A549 treated with GW870086 at 1 μM for 4 hours (cell line): ENCODE measurements at places on chromosomes 1 and 21. TPM values are rescaled to one million over a fixed set of nuclear protein-coding genes. Genes with fewer than 3 reads are reported as not detected.

The SPOCD1 gene
- total RNA-seq = 3.7 to 6.4 TPM (median 4.4 TPM) in 5 replicates

The TTC34 gene
- total RNA-seq = 0.02 to 0.05 TPM (median 0.03 TPM) in 5 replicates

The NCAM2 gene
- total RNA-seq = not detected in 5 replicates

The PIK3C2B gene
- total RNA-seq = 6.5 to 8.3 TPM (median 7.2 TPM) in 5 replicates

The VWA5B1 gene
- total RNA-seq = not detected in 5 replicates

The NIBAN1 gene
- total RNA-seq = 0.80 to 1.2 TPM (median 0.88 TPM) in 5 replicates

The NBPF4 gene
- 0.05 to 0.14 TPM (median 0.14 TPM) in 3 of 5 replicates, not detected in the others for total RNA-seq

The FALEC gene
- 0.32 TPM in 1 of 5 replicates, not detected in the others for total RNA-seq

The ADGRL4 gene
- total RNA-seq = not detected in 5 replicates

The TMEM79 gene
- total RNA-seq = 6.0 to 7.9 TPM (median 7.5 TPM) in 5 replicates

The KRTAP12-2 gene
- not detected in 5 replicates for total RNA-seq

The PAPPA2 gene
- total RNA-seq = 0.02 TPM in 2 of 5 replicates, not detected in the others

The GCSAML gene
- not detected in 5 replicates for total RNA-seq

The C1orf94 gene
- total RNA-seq = 0.07 TPM in 1 of 5 replicates, not detected in the others

The MYBPH gene
- total RNA-seq = 0.07 TPM in 1 of 5 replicates, not detected in the others
